ENCODE measurements at places on chromosomes 4 and X. TPM values are rescaled to one million over a fixed set of nuclear protein-coding genes. Genes with fewer than 3 reads are reported as not detected.

DNA sequence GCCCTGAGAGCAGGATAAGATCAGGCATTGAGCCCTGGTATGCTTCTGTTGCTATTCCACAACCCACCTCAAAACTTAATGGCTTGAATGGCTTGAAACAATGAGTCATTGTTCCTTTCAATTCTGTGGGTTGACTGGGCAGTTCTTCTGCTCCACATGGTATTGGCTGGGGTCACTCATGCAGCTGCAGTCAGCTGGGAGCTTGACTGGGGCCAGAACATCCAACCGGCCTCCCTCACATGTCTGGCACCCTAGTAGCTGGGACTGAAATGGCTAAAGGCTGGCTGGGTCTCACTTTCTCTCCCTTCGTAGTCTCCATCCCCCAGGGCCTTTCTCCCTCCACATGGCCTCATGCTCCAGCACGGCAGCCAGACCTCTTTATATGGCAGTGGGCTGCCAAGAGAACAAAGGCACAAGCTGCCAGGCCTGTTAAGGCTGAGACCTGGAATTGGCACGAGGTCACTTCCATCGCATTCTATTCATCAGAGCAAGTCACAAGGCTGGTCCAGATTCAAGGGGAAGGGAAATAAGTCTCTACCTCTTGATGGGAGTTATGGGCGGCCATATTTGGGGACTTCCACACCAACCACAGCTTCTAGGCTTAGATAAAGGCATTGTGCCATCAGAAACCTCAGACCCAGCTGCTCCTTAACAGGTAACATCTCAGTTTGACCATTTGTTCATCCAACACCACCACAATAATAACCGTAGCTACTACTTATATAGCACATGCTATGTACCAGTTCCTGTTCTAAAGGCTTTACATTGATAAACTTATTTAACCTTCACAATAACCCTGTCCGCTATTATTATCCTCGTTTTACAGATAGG is 159.7 kb upstream of the ATP6AP2 start:
- no peak for DNase-seq

GRCh38 chr4:1041147-1041935 is 29.9 kb downstream of the FGFRL1 start:
- DNase-seq: no peak

DNA sequence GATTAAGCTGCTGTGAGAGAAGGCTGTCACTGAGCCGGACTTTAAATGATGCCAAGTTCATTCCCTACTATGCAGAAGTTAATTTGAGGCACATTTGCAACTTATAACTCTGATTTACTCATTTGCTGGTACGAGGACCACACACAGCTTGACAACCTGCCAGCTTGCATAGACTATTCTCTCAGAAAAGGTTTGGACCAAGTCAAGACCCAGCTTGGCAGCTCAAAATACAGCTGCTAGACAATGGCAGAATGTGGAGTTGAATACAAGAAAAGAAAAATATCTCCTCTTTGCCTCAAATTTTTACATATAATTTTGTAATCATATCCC is 338.9 kb downstream of the DHX15 start:
- DNase-seq: no peak

GRCh38 chr4:24495388-24495787 is 89.0 kb downstream of the DHX15 start:
- DNase-seq: no peak

The GLOD5 gene
- 11.4 TPM for total RNA-seq

DNA sequence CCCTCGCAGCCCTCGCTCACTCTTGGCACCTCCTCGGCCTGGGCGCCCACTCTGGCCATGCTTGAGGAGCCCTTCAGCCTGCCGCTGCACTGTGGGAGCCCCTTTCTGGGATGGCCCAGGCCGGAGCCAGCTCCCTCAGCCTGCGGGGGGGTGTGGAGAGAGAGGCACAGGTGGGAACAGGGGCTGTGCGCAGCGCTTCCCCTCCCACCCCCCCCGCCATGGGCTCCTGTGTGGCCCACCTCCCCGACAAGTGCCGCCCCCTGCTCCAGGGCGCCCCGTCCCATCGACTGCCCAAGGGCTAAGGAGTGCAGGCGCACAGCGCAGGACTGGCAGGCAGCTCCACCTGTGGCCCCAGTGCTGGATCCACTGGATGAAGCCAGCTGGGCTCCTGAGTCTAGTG is 220.2 kb downstream of the STPG2 start:
- no peak for DNase-seq

- DNase-seq: no peak
These were observed 32.5 kb upstream of the ZNF185 start for GRCh38 chrX:152865232-152865920.

The GLUD2 gene
- 0.89 TPM for total RNA-seq

DNA sequence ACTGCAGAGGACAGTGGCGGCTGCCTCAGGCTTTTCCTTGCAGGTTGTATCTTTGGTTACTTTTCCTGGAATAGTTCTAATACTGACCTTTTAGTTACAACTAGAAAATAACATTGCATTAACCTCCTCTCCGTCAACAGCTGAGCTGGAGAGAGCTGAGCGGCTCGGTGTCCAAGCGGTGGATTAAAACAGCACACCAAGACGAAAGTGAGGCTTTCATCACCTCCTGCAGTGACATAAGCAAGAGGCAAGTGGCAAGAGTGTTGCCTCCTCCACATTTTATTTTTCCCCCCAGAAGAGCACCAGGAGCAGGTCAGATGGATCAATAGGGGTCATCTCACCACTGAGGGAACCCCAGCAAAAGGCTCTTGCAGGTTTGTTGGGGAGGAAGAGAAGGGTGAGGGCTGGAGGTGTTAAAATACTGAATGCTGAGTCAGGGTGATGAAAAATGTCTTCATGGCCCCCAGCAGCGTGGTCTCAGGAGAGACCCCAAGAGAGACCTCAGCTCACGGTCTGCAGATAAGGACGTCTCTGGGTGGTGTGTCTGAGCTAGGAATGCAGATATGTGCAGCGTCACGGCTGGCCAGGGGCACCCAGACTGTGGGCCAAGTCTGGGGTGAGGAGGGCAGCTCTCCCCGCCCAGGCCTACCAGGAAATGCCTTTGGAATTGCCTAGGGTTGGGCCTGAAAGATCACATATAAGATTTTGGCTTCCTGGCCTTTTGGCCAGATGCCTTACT is 50.3 kb downstream of the CASP3 start:
- DNase-seq: no peak

- DNase-seq: no peak
These were observed 899.8 kb downstream of the RAB28 start for GRCh38 chr4:12584116-12584875.

The DMRTC1 gene
- total RNA-seq: not detected

DNA sequence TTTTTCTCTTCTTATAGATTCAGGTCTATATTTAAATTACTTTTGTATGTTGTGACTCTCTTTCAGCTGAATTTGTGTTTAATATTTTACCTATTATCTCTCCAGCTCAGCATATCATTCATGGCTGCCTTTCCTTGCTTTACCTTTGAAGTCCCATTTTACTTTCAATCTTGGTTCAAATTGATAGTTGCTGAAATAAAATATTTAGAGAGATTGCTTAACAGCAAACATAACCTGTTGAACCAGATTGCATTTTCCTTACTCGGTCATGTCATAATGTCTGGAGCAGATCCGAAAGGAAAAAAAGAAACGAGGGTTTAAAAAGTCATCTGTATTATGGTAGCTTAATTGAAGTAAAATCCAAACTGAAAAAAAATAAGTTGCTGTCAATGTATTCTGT is 94.1 kb downstream of the IL1RAPL2 start:
- no peak for DNase-seq

The UGT2B15 gene
- 42.9 TPM for total RNA-seq

DNA sequence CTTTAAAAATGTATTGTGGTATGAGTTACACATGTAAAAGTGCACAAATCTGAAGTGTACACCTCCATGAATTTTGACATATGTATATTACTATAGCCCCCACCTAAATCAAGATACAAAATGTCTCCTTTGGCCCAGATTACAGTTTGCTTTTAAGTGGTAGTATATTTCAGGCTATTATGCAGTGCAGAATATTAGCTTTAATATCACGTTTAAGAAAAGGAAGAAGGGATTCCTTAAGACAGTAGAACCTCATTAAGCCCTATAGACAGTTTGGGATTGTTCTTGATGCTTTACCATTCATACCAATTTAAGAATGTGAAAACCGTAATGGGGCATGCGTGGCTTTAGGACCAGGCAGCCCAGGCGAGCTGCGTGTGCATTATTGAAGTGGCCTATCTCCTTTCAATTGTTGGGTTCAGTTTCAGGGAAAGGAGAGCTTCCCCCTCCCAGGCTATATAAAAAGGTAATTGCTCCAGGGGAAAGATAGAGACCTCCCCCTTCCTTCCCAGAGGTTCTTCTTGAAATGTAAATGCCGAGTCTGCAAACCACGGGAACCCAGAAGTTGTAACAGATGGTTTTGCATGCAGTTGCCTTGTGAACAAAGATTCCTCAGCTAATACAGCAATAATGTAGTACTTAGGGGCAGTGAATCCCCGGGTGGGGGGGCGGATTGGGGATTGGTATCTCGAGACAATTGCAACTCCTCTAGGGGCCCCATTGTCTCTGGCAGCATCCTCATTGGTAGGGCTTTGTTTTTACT is 106.1 kb downstream of the UCHL1 start:
- DNase-seq: no peak

The CXCL8 gene
- 1.8 TPM for total RNA-seq

The COL4A5 gene
- total RNA-seq: 2.4 TPM

DNA sequence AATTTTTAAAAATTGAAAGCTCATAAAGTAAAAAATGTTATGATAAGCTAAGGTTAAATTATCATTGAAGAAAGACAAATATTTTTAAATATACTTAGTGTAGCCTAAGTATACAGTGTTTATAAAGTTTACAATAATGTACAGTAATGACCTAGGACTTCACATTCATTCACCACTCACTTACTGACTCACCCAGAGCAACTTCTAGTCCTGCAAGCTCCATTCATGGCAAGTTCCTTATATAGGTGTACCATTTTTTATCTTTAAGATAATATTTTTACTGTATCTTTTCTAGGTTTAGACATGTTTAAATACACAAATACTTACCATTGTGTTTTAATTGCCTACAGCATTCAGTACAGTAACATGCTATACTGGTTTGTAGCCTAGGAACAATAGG is 112.3 kb upstream of the RADX start:
- no peak for DNase-seq

The PPP4R3C gene
- not detected for total RNA-seq

- DNase-seq: no peak
These were observed 160.8 kb downstream of the FBXO8 start for GRCh38 chr4:174122705-174123104.

DNA sequence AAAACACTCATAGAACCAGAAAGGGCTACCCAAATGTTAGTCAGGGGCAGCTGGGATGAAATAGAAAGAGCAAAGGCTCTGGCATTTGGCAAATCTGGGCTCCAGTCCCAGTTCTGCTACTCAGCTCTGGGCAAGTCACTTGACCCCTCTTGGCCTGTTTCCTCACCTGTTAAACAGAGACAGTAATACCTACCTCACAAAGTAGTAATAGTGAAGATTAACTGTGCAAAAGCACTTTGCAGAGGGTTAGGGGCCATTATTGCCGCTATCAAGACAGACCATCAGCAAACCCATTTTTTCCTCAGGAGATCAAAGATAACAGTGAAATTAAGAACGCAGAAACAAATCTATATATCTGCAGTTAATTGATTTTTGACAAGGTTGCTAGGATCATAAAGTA is 20.6 kb downstream of the ZBTB33 start:
- DNase-seq: no peak

GRCh38 chr4:63898961-63899360 is 510.3 kb downstream of the TECRL start:
- no peak for DNase-seq

DNA sequence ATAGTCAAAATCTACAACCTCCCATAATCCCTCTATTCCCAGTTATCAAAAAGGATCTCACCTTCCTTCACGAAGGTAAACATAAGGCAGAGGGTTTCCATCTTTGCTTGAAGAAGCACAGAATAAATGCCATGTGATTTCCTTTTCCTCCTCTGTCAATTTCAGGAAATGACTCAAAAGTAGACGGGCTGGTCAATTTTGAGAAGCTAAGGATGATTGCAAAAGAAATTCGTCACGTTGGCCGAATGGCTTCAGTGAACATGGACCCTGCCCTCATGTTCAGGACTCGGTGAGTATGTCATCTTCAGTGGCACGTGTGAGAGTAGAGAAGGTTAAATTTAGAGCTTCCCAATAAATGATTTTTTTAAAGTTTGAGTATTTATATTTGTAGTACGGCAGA is 240.2 kb downstream of the RAPGEF2 start:
- DNase-seq: no peak

The KCND1 gene
- total RNA-seq: 0.61 TPM

DNA sequence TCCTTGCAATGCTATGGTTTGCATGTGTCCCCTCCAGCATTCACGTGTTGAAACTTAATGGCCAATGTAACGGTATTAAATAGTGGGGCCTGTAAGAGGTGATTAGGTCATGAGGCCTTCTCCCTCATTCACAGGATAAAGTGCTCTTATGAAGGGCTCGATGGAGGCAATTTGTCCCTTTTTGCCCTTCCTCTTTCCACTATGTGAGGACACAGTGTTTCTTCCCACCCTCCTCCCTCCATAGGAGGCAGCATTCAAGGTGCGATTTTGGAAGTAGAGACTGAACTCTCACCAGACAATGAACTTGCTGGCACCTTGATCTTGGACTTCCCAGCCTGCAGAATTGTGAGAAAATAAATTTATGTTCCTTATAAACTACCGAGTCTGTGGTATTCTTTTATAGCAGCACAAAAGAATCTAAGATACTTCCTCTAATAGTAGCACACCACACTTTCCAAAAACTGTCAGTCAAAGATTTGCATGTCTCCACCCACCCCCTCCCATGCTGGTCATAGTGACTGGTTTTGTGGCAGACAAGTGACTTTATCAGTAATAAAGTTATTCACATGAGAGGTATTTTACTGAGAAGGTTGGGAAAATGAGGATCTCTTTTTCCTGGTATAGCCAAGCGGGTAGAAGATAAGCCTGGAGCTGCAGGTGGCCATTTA is 113.5 kb upstream of the TTC29 start:
- DNase-seq: no peak

The FGFR3 gene
- total RNA-seq: 57.4 TPM

GRCh38 chr4:156773648-156774357 is 197.8 kb downstream of the PDGFC start:
- no peak for DNase-seq

- no peak for DNase-seq
These were observed 6.2 kb downstream of the ARFIP1 start for GRCh38 chr4:152785639-152786615.

- DNase-seq: no peak
These were observed 56.4 kb upstream of the PLAC8 start for GRCh38 chr4:83170952-83171399.

The NCAPG gene
- 2.8 TPM for total RNA-seq

The CT45A5 gene
- total RNA-seq: not detected

- DNase-seq: no peak
These were observed 35.2 kb upstream of the AMBN start for GRCh38 chr4:70556856-70557255.

- no peak for DNase-seq
These were observed 93.3 kb downstream of the CCSER1 start for GRCh38 chr4:90220459-90220858.

GRCh38 chr4:143554728-143555597 is 41.5 kb downstream of the SMARCA5 start:
- DNase-seq: no peak

DNA sequence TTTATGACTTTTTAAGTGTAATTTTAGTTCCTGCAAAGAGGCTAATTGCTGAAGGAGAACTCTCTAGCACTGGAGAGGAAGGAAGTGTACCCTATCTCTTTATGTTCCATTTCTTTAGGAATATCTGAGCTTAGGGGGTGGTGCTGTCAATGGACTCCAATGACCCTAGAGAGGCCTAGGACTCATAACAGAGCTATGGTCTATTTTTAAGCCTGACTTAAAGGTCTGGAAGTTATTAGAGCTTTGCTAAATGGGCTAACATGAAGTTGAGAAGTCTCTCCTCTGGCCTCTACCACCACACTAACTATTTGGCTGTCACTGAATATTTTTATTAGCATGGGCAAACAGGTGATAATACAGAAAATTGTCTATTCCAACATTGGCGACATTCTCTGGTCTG is 152.2 kb downstream of the SPATA18 start:
- no peak for DNase-seq

All from left colon (tissue), 2 donors.